ENCODE measurements at places on chromosomes 6 and 20. TPM values are rescaled to one million over a fixed set of nuclear protein-coding genes. Genes with fewer than 3 reads are reported as not detected.

DNA sequence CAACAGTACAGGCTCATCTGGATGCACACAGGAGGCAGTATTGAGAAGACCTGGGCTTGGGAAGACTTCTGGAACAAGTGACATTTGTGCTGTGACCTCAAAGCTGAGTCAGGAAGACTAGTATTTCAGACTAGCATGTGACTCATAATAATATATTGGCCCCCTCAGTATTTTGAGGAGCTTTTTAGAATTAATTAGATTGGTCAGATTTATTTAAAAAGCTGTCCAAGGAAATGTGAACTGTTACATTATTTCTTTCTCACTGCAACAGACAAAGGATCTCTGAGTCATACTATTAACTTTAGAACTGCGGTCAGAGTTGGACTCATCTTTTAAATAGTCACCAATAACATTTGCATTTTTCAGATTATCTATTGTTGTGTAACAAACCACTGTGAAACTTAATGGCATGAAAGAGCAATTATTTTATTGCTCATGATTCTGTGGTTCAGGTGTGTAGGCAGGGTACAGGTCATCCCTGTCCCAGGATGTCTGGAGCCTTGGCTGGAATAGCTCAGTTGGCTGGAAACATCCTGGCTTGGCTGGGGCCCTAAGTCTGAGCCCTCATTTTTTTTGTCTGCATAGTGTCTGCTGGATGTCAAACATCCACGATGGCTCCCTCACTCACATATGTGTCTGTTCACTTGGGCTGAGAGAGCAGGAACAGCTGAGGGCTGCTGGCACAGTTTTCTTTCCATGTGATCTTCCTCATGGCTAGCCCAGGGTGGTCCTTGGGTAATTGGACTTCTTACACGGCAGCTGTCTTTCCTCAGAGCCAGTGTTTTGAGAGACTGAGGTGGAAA lies 46.9 kb downstream of the MAP3K4 start:
- no peaks in the 10 kb centered on the region for H3K4me1 ChIP-seq
- no peak overlapping the region for H3K4me3 ChIP-seq
- no peak overlapping the region for H3K27ac ChIP-seq
- peaks cover 39% of the 10 kb centered on the region for H3K36me3 ChIP-seq

DNA sequence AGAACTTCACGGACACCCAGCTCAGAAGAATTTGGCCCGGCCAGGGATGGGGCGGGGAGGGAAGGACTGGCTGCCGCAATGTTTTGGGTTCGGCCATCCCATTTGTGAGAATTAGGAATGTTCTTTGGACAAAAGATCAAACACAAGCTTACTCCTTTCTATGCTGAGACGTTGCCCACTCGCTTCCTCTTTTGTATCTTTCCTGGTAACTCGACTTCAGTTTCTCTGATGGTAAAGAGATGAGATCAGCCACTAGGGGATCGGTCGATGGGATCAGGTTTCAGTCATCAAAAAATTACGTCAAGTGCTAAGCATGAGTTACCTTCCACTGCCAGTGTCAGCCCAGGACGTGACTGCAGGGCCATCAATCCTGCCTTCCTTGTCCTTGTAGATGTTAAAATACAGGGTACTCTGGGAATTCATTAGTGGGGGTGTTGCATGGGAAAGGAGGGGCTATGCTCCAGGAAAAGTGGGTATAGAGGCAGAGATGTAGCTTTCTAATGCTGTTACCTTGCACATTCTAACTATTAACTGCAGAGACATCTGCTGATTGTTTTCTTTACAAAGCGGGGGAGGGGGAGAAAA lies 190.2 kb downstream of the TSHZ2 start:
- no peak overlapping the region for H3K27ac ChIP-seq
- peaks cover 4% of the 10 kb centered on the region for H3K27me3 ChIP-seq
- peak overlapping the region; percentile 23 for H3K4me3 ChIP-seq
- H3K36me3 ChIP-seq, result no peaks in the 10 kb centered on the region
- DNase-seq, result no peak

DNA sequence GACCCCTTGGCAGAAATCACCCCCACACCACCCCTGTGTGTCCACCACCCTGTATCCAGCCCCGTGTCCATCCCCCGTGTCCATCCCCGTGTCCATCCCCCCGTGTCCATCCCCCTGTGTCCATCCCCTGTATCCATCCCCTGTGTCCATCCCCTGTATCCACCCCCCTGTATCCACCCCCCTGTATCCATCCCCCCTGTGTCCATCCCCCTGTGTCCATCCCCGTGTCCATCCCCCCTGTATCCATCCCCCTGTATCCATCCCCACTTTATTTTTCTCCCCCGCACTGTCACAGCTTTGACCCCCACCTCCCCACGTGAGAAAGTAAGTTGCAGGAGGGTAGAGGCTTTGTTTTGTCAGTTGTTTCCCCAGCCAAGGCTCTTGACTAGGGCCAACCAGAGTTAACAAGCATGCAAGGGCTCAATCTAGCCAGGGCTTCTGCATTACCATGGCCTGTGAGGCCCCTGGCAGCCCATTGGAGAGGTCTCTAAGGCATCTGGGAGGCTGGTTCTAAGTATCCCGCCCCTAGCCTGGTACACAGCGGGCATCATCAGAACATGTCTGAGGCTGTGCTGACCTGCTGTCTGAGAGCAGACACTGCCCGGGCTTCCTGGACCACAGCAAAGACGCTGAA lies 18.1 kb upstream of the SIRPA start:
- no peak for DNase-seq
- H3K36me3 ChIP-seq, result no peaks in the 10 kb centered on the region
- H3K27ac ChIP-seq, result no peak overlapping the region
- no peak overlapping the region for H3K4me3 ChIP-seq
- peaks cover 17% of the 10 kb centered on the region for H3K27me3 ChIP-seq

DNA sequence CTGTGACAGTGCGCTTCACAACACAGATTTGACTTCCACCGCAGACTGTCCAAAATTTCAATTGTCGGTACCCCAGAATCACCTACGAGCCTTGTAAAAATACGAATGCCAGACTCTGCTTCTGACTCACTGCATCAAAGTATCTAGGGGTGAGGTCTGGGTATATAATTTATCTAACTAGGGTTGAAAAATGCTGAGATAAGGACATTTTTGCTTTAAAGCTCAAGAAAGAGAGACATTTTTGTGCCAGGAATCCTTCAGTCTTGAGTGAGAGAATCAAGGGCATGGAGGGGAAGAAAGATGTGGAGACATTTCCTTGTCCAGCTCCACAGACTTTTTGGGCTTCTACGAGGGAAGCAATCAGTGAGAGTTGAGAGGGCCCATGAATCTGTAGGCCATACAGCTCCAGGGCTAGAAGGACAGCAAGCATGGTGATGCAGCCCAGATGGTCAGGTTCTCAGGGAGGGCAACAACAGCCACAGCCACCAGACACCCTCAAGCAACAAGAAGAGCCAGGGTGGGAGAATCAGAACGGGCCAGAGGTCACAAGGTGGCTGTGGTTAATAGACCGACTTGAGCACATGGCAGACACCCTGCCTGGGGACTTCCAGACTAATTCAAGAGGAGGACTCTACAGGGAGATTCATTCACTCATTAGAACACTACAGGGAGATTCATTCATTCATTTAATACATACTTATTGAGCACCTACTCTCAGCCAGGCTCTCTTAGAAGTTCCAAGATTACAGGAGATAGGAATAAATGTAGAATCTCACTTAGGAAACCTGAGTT lies 211.1 kb upstream of the PRDM1 start:
- peaks cover 7% of the 10 kb centered on the region for H3K4me1 ChIP-seq
- H3K36me3 ChIP-seq, result no peaks in the 10 kb centered on the region
- H3K4me3 ChIP-seq, result no peak overlapping the region
- no peaks in the 10 kb centered on the region for H3K27me3 ChIP-seq

- no peak overlapping the region for H3K27ac ChIP-seq
- no peak for DNase-seq
- H3K36me3 ChIP-seq, result peaks cover 23% of the 10 kb centered on the region
- H3K4me3 ChIP-seq, result no peak overlapping the region
- no peaks in the 10 kb centered on the region for H3K27me3 ChIP-seq
- peaks cover 4% of the 10 kb centered on the region for H3K4me1 ChIP-seq
These were observed 25.3 kb downstream of the SLC35A1 start for GRCh38 chr6:87498048-87498447.

Gene FKBP1C
- total RNA-seq, result 0.52 TPM

Gene ALDH8A1
- total RNA-seq, result 1.2 TPM

Gene HNF4A
- 0.20 TPM for total RNA-seq

Gene RIN2
- total RNA-seq, result 116 TPM

Gene THBD
- 104 TPM for total RNA-seq

Measured in upper lobe of right lung (tissue), 1 donor.